ENCODE measurements at places on chromosomes 1 and 21.

GRCh38 chr1:33599516-33600115, 127.2 kb downstream of the ZSCAN20 start:
- no peak for DNase-seq

DNA sequence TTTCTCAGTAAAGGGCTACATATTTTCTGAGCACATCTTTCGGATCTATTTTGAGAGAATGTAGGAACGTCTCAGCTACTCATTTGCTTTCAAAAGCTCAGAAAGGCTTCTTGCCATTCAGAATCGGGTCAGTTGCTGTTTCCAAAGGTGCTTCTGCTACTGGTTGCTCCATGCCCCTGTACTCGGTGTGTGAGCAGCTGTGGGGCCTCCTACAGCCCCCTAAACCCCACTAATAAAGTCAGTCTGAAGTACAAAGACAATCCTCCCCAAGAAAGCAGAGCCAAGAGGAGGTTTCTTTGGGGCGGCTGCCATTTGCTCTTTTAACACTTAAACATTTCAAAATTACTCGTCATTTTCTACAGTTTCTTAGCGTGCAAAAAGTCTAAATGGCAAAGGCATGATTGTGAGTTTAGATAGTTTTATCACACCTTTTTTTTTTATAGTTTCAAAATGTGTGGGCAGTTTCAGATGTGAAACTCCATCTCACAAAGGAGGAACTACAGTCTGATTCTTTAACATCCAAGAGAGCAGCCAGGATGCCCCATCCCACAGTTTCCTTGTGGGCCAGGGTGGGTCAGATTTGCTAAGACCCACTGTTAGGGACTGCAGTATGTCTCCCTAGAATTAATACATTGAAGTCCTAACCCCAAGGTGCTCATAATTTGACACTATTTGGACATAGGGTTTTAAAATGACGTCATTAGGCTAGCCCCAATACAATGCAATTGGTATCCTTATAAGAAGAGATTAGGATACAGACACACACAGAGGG, 4.1 kb downstream of the RUNX1 start:
- peak; percentile 74 for DNase-seq

- DNase-seq: no peak
These were observed 34.8 kb upstream of the QSOX1 start for GRCh38 chr1:180119837-180120236.

DNA sequence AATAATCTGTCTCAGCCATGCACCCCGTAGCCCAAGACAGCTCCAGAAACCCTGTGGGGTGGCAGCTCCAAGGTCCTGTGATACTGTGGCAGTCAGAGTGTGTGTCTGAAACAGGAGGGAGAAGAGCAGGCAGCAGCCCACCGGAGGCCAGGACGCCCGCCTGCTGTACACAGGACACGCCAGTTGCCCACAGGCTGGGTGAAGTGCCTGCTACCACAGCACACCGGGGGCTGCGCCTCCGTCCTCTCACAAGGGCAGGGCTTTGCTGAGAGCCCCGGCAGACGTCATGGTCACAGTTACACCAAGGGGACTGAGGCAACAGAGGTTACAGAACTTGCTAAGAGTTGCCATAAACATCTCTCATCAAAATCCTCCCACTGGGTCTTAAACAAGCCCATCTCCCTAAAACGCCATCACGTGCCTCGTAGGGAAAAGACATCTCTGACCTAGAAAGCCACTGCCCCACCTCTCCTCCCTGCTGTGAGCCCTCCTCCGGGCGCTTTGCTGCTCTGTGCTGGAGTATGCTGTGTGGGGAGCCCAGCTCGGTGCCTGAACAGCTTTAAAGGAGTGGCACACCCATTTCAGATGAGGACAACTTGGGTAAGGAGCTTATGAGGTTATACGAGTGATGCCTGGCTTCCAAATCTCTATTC, 5.3 kb downstream of the C1orf174 start:
- DNase-seq: no peak

DNA sequence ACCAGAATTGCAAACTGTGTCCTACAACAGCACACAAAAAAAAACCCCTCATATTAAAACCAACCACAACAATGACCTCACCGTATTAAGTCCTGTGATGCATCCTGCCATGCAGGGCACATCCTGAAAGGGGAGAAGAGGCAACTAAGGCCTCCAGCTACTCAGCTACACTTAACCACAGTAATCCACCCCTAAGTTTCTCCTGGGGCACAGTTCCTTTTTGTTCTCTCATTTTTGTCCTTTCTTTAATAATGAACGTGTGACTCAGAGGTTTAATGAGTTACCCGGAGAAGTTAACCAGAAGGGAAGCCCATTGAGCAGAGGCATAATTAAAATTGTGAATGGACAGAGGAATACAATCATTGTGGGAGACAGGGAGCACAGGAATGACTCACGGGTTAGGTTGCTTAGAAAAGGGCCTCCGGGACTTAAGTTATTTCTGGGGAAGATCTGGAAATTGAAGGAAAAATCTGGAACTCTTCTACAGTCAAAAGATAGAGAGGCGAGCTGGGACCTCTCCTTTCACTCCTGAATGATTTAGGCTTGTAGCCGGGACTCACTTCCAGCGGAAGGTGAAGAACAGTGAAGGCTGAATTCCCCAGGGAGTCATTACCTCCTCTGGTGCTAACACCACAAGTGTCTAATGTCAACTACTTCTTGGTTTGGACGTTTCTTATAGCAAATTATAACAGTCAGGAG, 36.9 kb upstream of the HIVEP3 start:
- peak; percentile 50 for DNase-seq

GRCh38 chr1:21338573-21339355, 48.5 kb upstream of the ECE1 start:
- no peak for DNase-seq

DNA sequence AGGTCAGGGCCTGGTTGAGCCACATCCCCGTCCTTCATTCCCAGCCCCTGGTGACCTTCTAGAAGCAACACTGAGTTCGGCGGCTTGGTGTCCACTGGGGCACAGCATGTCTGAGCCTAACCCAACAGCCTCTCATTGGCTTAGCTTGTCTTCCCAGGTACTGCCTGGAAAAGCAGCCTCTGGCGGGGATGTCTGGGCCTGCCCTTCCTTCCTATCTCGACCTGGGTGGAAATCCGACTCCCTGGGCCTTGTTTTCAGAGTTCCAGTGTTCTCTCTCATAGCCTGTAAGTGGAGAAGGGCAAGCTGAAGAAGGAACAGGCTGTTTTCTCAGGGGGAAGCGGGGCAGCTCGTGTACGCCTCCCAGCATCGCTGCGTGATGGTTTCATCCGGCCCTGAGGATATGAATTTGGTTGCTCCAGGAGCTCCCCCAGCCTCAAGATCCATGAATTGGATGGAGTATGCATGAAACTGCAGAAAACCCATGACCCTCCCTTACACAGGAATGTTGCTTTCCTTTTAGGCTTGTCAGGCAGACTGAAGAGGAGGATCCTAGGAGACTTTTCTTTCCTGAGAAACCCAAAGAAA, 116.5 kb upstream of the IRF2BP2 start:
- DNase-seq: no peak

- no peak for DNase-seq
These were observed 155.2 kb upstream of the COA6 start for GRCh38 chr1:234218078-234218477.

GRCh38 chr21:21750124-21750825, 752.1 kb downstream of the NCAM2 start:
- no peak for DNase-seq

- no peak for DNase-seq
These were observed 315.5 kb upstream of the CAMK1G start for GRCh38 chr1:209267968-209268367.

GRCh38 chr1:110706621-110707020, 31.9 kb upstream of the KCNA3 start:
- no peak for DNase-seq

GRCh38 chr1:111784273-111784901, 28.7 kb downstream of the DDX20 start:
- no peak for DNase-seq

GRCh38 chr1:179706339-179706941, 36.7 kb upstream of the FAM163A start:
- peak; percentile 56 for DNase-seq

DNA sequence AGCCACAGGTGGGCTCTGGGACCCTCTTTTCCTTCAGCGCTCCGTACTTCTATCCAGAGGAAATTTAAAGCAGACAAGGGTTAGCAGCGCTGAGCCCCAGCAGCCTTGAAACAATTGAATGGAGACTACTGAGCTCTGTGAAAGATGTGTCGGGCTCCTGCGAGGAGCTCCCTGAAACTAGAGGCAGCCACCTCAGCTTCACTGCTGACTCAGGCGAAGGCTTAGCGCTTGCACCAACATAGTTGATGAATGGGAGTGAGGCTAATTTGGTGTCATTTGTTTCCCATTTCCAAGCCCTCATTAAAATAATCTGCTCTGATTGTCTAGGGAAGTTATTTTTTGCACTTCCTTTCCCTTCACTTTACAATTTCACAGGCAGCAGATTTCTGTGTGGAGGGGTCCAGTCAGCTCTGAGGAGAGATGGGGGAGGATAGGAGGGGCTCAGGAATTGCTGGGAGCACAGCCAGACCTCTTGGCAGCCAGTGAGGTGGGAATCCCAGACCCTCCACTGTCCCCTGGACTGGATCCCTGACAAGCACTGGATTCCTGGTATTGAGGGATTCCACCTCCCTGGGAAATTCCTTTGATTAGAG, 398.9 kb upstream of the PLXNA2 start:
- no peak for DNase-seq

Measured in activated CD4-positive, alpha-beta T cell treated with anti-CD3 and anti-CD28 coated beads, Interleukin-10, Interleukin-2, amounts not matched to agents 100 ng/mL and 50 ng/mL, durations not matched to agents 16 hours and 8 hours (primary cell).